ENCODE measurements at places on chromosomes 3 and 15.
A peak's percentile ranks its signal among the peaks of the same experiment; 100 is the strongest.

DNA sequence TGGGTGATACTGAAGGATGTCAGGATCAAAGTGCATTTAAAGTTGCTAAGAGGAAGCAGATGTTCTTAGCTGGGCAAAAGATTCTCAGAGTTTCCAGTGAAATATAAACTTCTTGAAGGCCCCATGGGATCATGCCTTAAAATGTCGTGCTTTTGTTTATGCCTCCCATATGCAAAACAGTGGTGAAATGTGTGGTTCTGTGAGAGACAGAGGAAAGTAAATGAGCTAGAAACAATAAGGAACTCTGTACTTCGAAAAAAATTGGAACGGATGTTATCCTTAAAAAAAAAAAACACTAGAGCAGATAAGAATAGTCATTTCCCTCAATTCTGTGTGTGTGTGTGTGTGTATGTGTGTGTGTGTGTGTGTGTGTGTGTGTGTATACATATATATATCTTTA lies 497.0 kb upstream of the TBL1XR1 start:
- peak; percentile 57 for DNase-seq

DNA sequence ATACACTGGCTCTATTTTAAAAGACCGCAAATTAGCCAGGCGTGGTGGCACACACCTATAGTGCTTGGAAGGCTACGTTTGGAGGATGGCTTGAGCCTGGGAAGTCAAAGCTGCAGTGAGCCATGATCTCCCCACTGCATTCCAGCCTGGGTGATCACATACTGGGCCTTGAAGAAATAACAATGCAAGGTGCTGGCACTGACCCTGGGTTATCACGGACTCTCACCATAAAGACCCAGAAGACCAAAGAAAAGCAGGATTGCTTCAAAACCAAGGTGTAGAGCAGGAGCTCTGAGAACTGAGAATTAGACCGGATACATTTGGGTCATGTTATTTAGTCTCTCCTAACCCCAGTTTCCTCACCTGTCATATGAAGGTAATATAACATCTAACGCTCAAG lies 14.8 kb downstream of the PIK3R4 start:
- no peak for DNase-seq

- DNase-seq = no peak
Measured at GRCh38 chr3:132421832-132422231, 4.5 kb downstream of the DNAJC13 start.

DNA sequence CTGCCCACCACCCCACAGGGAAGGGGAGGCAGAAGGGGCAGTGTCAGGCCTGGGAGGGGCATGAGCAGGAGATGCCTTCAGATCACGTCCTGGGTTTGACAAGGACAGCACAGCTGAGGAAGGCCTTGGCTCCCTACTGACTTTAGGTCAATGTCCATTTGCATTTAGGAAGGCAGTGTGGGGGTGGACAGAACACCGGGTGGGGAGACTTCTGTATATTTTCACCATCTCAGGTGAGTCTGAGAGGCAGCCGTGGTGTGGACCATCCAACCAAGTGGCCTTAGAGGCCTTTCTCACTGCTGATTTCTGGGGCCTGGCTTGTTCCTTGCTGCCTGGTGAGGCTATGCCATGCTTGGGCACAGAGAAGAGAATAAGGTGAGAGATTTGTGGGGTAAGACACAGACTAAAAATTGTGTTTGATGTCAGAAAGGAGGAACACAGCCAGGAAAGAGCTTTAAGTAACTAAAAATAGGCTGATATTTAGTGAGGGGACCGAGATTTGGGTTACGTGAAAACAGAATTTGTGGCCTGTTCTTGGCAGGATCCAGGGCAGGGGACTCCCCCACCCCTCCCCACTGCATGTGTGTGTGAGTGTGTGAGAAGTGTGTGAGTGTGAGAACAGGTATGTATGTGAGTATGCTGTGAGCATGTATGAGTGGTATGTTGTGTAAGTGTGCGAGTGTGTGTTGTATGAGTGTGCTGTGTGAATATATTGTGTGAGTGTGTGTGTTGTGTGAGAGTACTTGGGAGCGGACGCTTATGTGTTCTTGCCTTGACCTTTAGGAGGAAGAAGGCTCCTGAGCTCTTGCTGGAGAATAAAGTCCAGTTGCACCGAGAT lies 11.8 kb upstream of the PLA2G4E start:
- no peak for DNase-seq

DNA sequence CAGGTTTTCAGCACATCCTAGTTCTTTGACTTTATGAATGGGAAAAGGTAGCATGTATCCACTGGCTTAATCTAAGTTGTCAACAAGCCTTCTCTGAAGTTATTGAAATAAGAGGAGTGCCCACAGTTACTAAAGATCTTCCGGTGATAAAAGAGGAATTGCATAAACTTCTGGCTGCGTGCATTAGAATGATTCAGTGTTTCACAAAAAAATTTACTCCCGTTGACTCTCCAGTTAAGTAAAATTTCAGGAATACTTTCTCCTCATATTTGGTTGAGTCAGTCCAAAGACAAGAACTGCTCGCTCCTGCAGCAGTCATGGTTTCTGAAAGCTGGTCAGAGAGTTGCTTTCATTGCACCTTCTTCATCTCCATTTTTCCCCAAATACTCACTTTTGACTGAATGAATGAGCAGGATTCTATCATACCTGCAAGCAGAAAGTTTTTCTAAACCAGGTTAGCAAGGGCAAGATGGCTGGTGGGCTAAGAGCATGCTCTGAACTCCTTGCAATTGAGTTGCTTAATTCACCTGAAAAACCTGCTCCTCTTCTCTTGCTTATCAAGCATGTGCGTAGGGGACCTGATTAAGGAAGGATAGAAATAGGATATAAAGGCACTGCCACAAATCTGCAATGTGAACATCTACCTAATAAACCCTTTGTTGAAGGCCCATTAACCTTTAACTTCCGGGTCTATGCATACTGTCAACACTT lies 64.2 kb upstream of the TIMP4 start:
- DNase-seq = no peak

DNA sequence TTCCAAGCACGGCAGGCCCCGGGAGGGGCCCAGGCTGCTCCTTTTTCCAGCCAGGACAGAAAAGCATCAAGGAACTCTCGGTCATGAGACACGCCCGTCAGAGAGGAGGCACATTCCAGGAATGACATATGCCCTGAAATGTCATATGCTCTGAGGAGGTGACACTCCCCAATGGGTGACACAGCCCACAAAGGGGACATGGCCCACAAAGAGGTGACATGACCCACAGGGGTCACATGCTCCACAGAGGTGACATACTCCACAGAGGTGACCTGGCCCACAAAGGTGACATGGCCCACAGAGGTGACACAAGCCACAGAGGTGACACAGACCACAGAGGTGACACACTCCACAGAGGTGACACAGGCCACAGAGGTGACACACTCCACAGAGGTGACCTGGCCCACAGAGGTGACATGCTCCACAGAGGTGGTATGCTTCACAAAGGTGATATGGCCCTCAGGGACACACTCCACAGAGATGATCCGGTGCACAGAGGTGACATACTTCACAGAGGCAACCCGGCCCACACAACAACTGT lies 79.2 kb downstream of the ABHD5 start:
- DNase-seq = no peak

DNA sequence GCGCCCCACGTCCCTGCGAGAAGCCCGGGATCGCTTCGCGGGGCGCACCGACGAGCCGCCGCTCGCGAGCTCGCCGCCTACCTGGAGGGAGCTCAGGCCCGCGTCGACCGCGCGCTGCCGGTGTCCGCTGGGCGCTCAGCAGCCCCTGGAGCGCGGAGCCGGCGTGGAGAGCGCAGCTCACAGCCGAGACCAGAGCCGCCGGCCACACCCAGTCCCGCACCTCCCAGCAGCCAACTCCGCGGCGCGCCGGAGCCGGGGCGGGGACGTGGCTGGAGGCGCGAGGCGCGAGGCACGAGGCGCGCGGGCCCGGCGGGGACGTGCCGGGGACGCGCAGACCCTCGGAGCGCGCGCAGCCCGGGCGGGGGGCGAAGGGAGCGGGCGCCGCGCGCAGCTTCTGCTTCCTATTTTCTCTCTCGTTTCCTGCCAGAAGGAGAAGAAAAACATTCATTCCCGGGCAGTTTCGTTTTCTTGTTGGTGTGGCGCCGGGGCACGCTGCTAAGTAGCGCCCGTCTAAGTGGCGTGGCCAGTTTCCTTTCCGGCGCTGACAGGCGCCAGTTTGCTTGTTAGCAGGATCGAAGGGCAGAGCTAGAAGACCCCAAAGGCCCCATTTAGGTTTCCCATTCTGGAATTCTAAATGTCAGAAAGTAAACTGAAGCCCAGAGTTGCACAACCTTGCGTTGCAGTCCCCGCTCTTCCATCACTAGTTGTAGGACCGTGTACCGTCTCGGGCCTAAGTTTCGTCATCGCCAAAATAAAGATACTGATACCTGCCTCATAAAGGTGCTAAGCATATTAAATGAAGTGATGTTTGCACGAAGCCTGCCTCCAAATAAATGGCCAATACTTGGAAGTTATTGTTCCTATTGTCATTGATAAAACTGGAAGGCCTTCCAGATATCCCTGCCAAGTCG lies at the start of gene GNB4:
GNB4 (minus strand) TSS at position 206 of the 911 bp plus-strand sequence. CDS start 25,270 bp downstream, outside the sequence.
- peak; percentile 94 for DNase-seq

DNA sequence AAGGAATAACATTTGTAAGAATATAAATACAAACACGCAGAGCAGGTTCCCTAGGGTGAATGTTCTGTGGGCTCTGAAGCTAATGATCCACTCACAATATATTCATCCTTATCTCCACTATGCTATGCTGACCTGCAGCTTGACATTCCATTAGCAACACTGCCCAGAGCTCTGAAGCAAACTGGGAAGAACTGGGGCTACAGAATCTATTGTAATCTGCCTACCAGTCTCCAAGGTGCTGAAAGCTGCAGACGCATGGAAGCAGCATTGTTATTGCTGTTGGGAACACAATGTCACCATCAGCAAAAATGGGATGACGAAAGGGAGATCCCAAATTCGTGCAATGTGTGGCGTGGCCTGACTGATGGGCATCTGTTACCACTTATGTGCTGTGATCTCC lies 316.7 kb upstream of the RORA start:
- no peak for DNase-seq

DNA sequence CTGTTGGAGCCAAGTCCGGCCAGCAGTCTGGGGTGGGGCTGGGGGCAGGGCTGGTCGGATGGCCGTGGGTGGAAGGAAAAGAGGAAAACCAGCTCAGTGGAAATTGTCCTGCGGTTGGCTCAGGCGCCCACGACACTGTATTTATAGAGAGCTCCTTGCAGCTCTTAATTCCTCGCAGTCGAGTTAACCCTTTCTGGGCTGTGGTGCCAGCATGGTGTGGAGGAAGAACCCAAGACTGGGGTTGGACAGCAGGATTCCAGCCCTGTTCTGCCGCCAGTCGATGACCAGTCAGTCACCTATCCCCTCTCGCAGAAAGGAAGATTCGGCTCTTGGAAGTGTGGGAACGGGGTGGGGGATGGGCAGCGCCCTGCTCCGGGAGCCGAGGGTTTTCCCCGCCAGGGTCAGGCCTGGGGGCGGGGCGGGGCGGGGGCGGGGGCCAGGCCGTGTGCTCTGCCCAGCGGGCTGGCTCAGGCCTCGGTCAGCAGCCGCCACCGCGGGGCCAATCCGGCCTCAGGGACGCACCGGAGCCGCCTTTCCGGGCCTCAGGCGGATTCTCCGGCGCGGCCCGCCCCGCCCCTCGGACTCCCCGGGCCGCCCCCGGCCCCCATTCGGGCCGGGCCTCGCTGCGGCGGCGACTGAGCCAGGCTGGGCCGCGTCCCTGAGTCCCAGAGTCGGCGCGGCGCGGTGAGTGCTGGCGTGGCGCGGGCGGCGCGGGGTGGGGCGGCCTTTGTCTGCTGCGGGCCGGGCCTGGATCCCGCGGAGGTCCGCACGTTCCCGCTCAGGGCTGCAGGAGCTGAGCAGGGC lies at the start of gene CD276:
CD276 (plus strand) TSS at position 607 of the 804 bp plus-strand sequence. CDS start 15,257 bp downstream, outside the sequence.
- peak; percentile 49 for DNase-seq

DNA sequence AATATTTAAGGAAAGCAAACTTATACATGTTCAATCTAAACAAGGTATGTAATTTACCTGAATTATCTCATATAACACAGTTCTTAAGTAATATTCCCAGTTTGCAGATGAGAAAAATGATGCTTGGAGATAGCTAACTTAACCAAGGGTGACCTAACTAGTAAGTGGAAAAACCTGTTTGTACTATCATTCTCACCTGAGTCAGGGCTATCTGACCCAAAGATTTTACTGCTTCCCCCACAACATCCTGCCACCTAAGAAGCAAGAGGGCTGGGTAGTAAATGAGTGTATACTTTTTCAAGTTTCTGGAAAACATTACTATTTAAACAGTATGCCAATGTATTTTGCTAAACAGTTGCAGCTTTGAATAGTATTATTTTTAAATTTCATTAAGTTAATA lies 10.6 kb downstream of the TP63 start:
- DNase-seq = no peak

GRCh38 chr3:150259526-150260397 lies 148.3 kb upstream of the TSC22D2 start:
- no peak for DNase-seq

- DNase-seq = no peak
Measured at GRCh38 chr3:155102329-155102728, 22.2 kb downstream of the MME start.

DNA sequence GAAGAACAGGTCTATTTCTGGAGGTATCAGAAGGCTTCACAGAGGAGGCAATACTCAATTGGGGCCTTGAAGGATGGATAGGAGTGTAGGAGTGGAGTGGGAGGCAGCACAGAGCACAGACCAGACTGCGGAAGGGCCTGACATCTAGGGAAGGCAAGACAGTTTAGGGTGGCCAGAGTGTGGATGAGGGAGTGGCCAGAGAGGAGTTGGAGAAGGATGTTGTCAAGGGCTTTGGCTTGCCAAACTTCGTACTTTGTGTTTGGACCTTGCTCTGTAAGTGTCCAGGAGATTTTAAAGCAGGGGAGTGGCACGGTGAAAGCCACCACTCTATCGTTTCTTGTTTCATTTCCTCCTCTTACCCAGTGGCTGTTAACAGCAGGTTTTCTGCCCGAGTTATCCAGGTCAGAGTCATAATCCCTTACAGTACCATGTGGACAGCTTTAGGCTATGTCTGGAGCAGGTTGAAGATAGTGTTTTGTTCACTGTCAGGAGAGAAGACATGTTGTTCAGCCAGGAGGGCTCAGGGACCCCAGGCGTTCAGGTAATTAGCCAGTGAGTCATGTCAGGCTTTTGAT lies 12.3 kb downstream of the SMAD3 start:
- DNase-seq = no peak

DNA sequence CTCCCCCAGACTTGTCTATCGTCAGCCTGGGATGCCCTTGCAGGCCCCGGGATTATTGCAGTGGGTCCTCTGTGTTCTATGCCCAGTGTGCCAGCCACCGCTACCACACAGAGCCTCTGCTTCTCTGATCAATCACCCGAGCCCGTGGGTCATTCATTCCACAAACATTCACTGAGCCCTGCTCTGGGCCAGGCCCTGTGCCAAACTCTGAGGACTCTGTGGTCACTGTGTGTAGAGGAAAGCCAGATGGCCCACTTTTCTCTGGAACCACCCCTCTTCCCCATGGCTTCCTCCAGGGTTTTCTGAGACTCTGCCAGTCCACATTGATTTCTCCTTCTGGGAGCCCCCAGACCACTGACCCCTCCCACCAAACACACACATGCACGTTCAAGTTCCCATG lies 55.5 kb downstream of the BSN start:
- no peak for DNase-seq

Data from GDM1 (cell line).